ENCODE measurements at places on chromosomes 11 and 22.

GRCh38 chr11:58933661-58934060, 5.6 kb upstream of the GLYATL1 start:
- DNase-seq, result no peak

DNA sequence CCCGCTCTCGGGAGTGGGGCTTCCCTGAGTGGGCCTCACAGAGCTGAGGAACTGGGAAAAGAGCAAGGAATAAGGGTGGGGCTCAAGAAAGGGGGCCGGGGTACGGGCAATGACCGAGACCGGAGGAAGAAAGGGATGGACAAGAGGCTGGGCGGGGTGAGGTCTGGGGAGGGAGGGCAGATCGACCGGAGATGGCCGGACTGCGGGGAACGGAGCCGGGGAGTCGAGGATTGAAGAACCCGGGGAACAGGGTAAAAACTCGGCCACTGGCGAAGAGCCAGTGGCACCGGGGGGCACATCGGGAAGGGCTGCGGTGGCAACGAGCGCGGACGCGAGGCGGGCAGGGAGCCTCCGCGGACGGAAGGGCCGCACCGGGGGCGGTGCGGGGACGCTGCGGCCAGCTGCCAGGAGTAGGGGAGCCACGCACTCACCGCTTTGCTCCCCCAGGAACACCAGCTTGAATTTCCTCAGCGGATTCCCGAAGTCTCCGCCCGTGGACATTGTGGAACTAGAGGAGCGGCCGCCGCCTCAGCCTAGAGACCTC, 667 bp downstream of the RAB6A start:
- peak; percentile 43 for DNase-seq

- DNase-seq, result peak; percentile 57
These were observed 629 bp downstream of the PSMA1 start for GRCh38 chr11:14519597-14519916.

- DNase-seq, result no peak
These were observed 28.7 kb downstream of the MOB2 start for GRCh38 chr11:1457856-1458255.

DNA sequence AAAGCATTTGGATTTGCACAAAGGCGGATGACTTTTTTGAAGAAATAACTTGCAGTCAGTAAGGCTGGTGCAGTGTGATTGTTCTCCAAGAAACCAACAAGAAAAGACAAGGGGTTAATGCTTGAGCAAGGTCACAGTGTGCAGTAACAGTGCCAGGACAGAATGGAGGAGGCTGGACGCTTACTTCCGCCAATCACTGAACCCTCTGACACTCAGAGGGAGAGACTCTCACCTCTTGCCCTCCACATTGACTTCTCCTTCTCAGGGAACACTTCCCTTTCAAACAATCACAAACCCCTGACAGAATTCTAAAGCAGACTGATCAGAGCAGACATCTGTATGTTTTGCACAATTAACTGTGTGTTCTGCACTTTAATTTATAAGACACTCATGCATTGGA, 228.4 kb downstream of the BLID start:
- DNase-seq, result no peak

GRCh38 chr22:29231971-29232959, 26.6 kb downstream of the EMID1 start:
- DNase-seq, result peak; percentile 64

GRCh38 chr11:46373787-46374740, 7.4 kb upstream of the MDK start:
- no peak for DNase-seq

DNA sequence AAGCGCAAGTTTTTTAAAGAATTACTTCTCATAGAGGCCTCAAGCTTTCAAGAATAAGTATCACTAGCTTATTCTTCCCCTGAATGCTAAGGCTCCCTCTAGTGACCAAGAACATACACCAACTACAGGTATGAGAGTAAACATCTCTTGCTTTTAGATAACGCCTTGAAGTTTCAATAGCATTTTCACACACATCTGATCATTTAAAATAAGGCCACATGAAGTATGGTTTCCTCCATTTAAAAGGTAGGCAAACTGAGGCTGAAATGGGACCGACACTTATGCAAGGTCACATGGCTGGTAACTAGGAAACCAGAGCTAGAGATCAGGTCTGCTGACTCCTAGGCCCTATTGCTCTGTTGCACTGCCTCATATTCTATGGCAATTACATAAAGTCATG, 66.5 kb downstream of the CCDC34 start:
- peak; percentile 80 for DNase-seq

DNA sequence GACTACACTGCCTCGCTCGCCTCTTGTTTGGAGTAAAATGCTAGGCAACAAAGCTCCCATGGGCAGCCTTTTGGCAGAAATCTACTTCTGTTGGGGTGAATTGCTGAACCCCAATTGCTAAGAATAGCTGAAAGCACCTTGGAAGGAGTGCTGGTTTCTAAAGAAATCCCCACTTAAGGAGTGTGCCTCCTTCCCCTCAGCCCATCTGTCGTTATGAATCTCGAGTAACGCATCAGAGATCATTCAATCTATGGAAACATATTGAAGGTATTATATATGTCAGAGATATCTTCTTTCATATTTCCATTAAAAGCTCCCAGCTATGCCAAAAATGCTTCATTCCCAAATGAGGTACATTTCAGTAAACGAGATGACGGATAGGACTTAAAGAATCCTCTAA, 229.6 kb upstream of the BLID start:
- DNase-seq, result no peak

GRCh38 chr11:29641201-29641600, 375.6 kb downstream of the KCNA4 start:
- peak; percentile 2 for DNase-seq

DNA sequence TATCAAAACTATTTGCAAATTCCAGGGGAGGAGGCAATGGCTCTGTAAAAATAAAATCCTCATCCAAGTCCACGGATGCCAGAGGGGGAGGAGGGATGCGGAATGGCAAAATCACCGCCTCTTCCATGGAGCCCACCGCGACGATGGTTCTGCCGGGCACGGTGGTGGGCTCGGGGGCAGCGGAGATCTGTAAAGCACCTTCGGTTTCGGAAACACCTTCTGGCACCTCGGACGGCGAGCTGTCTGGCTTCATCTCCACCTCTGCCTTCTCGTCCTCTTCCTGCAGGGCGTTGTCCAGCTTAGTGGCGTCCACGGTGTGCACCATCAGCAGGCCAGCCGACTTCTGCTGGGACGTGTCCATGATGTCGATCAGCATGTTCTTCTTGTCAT, 87.7 kb downstream of the CTTN start:
- DNase-seq, result no peak

- no peak for DNase-seq
These were observed 53.8 kb downstream of the FLRT1 start for GRCh38 chr11:64089493-64089892.

- DNase-seq, result peak; percentile 35
These were observed 40.6 kb downstream of the PARVA start for GRCh38 chr11:12417691-12418611.

DNA sequence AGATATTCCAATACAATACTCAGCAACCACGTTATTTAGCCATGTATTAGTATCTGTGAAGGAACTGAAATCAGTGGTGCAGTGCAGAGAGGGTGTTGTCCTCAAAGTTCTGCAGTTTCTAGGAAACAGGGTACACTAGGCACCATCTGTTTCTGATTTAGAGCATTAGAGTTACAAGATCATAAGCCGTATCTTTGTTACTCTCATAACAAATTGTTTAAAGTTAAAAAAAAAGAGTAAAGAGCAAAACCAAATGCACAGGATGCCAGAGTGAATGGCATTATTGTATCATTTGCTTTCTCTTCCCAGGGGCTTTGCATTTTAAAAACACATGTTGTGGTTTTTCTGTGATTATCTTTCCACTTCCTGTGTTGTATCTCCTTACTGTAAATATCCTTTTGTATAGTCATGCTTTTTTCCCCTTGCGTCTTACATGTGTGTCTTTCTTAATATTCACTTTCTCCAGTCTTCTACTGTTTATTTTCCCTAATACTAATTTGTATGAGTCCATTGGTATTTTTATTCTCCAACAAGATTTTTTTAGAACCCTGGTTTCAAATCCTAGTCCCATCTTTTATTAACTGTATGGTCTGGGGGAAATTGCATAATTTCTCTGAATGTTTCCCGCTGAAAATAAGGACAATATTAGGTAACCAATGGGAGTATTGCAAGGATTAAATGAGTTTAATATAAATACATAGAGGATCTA, 15.2 kb upstream of the NUP160 start:
- peak; percentile 89 for DNase-seq

Data from cardiac fibroblast (primary cell).